ENCODE measurements at places on chromosomes 4 and X. TPM values are rescaled to one million over a fixed set of nuclear protein-coding genes. Genes with fewer than 3 reads are reported as not detected.

DNA sequence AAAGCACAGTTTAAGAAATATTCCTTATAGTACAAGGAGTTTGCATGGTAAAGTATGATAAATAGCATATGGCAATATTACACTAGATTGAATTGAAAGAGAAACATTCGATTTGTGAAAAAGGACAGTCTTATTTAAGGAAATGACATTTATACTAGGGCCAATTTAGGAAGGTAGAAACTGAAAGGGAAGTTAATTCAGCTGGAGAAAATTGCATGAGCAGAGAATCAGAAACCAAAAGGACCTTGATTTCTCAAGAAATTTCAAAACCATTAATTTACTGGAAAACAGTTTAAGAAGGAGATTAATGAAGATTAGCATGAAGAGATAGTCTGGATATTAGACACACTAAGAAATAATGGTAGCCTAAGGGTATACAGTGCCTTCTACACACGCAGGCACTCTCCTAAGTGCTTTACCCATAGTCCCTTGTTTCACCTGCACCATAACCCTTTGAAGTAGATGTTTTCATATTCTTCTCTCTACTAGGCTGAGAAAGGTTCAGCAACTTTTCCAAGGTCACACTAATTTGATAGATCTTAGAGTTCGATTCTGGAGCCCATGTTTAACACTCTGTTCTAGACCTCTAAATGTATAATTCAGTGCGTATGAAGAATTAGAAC is 259.1 kb upstream of the SLIT2 start:
- no peak for DNase-seq

- no peak for DNase-seq
Observed at GRCh38 chr4:88614058-88614457, 21.8 kb downstream of the HERC3 start.

GRCh38 chr4:1579001-1579900 is 104.9 kb downstream of the FAM53A start:
- DNase-seq, result peak; percentile 85

- peak; percentile 78 for DNase-seq
Observed at GRCh38 chr4:140090215-140090731, 63.7 kb downstream of the MAML3 start.

GRCh38 chr4:116016201-116016600 is 902.8 kb upstream of the NDST4 start:
- DNase-seq, result peak; percentile 56

DNA sequence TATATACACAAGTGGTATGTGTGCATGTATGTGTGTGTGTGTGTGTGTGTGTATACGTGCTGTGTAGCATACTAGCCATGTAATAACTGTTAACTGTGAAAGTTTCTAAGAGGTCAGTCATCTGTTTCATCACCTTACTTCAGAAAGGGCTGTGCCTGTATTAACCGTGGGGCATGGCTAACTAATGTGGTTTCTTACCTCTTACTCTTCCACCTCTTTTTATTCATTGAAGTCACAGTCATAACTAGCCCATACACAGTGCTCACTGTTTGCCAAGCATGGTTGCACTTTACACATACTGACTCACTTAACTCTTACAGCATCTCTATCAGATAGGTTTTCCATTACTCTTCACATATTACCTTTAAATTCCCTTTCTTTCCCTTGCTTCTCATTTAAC is 23.7 kb upstream of the LRAT start:
- no peak for DNase-seq

- DNase-seq, result no peak
Observed at GRCh38 chrX:21715337-21715736, 42.6 kb downstream of the SMPX start.

- no peak for DNase-seq
Observed at GRCh38 chr4:32460972-32461371, 1740.8 kb downstream of the PCDH7 start.

DNA sequence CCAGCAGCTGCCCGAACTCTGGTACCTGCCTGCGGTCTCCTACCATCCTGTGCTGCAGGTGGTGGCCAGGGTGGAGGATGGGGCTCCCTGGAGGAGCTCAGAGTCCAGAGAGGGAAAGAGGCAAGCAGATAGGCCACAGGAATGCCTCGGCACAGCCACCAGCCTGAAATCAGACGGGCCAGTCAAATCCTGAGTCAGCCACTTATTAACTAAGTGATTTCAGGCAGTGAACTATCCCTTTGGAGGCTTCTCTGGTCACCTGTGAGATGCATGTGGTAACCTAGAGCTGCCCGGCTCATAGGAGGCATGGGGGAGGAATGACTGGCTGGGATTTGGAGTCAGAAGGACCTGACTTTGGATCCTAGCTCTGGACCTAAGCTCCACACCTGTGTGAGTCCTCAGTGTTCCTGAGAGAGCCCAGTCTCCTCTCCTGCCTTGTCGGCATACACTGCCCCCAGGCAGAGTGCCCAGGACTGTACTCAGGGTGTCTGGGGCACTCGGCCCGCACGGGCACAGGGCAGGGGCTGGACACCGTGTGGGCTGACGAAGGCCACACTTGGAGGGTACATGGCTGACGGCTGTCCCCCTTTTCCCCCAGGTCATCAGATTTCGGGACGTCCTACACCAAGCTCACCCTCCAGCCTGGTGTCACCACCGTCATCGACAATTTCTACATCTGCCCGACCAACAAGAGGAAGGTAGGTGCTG is 96.4 kb upstream of the PSAPL1 start:
- DNase-seq, result no peak

GRCh38 chr4:137532869-137533236 is 559 bp upstream of the PCDH18 start:
- DNase-seq, result no peak

- peak; percentile 25 for DNase-seq
Observed at GRCh38 chr4:38131371-38132091, 171.3 kb downstream of the PTTG2 start.

DNA sequence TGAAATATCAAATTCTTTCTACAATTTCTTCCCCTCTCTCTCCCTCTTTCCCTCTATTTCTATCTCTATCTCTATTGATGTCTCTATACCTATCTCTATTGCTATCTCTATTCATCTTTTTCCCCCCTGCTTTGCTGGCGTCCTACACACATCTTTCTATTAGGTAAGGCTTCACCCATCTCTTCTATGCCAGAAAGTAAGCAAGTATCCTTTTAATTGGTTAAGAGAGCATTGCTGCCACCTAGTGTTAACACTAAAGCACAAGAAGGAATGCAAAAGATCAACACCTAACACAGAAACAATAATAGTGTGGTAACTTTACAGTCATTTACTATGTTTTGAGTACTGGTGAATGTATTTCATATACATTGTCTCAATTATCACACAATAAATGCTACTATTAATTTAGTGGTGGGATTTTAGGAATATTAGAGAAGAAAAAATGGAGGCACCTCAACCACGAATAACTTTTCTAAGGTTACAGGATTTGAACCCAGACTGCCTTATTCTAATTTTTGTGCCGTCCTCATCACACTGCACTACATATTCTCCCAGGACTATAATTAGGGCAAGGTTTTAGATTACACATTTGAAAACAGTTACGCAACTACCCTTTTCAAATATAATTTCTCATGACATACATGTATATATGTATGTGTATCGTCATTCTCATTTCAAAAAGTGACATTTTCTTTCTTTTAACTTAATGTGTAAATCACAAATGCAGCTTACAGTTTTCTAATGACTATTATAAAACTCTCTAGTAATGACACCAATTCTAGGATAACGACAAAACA is 3.7 kb upstream of the C4orf36 start:
- peak; percentile 77 for DNase-seq

DNA sequence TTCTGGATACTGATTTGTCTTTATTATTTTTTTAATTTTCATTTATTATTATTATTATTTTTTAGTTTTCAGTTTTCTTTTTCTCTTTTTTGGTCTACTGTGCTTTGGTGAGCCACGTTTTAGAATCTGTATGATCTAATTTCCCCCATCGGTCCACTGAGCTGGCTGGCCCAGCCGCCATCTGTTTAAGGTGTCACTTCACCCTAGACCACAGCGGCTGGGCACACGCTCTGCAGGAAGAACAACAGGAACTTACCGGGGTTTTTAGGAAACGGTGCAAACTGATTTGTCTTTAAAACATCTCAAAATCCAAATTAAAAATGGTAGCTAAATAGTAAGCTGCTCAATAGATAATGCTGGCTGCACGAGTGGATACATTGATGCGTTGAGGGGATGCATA is 48.8 kb upstream of the AMOT start:
- DNase-seq, result no peak

DNA sequence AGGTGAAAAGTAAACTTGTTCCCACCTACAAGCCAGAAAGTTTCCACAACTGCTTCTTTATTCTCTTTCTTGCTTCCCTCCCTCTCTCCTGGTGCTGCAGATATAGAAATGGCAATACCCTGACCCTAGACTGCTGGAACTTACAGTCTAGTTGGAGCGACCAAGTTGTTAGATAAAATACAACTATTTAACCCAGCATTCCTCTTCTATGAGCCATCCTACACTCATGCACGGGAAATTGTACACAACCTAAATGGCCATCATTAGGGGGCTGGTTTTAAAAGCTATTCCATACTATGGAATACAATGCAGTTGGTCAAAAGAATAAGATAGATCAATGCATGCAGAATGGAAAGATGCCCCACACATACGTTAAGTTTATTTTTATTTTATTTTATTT is 41.1 kb downstream of the PJA1 start:
- no peak for DNase-seq

GRCh38 chrX:925652-926061 is 286.8 kb downstream of the CRLF2 start:
- no peak for DNase-seq

DNA sequence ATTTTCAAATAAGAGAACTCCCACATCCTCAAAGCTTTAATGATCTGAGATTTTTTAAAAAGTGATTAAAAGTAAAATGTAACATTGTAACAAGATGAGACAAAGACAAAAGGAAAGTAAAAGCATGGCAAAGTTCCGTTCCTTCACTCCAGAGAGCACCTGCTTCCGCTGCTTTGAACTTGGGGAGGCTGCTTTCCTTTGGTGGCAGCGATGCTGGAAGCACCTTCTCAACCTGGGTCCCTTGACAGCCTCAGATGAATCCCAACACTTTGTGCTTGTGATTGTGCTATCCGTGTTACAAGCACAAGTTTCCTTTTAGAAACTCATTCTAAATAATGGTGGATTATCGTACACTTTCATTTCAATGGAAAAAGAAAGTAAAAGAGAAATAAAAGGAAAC is 59.7 kb downstream of the HADH start:
- no peak for DNase-seq

DNA sequence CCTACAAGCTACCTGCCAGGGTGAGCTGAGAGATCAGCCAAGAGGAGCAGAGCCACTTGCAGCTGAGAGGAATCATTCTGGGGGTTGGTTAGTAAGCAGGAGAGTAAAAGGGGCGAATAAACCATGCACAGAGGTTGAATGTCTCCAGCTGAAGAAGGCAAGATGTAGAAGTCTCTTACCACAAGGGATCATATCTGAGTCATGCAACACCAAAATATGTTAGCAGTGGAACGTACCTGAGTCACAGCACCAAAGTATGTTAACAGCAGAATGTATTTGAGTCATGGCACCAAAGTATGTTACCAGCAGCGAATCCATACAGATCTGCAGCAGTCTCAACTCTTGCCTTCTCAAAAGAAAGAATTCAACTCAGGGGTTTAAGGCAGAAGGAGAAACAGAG is 29.9 kb downstream of the C4orf51 start:
- no peak for DNase-seq

DNA sequence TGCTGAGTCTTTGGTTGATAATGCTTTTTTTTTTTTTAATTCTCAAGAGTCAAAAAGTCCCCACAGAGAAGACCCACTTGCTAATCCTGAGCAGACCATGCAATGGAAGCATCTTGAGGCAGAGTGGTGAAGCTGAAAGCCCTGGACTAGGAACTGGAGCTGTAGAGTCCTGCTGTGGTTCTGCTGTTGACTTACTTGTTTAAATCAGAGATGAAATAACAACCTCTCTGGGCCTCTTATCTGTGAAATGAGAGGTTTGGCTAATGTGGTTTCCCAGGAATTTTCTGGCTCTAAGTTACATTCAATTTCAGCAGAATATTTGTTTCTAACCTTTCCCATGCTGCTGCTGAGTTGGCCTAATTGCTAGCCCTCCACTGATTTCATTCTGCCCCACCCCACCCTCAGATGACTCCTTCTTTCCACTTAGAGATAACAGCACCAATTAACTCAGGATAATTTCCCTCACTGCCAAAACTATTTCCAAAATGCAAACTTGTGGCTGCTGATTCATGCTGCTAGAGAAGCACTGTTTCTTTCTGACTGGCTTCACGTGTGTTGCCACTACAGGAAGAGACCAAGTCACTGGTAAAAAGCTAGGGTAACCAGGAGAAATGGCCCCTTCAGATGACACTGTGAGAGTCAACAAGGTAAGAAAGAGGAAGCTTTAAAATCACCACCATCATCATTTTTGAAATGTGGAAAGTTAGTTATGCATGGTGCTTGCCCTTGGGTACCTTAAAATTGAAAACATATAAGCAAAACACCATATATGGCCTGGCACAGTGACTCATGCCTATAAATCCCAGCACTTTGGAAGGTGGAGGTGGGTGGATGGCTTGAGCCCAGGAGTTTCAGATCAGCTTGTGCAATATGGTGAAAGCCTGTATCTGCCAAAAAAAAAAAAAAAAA is 326.4 kb downstream of the DCHS2 start:
- no peak for DNase-seq

- no peak for DNase-seq
Observed at GRCh38 chr4:76624241-76624681, 189.2 kb downstream of the SHROOM3 start.

DNA sequence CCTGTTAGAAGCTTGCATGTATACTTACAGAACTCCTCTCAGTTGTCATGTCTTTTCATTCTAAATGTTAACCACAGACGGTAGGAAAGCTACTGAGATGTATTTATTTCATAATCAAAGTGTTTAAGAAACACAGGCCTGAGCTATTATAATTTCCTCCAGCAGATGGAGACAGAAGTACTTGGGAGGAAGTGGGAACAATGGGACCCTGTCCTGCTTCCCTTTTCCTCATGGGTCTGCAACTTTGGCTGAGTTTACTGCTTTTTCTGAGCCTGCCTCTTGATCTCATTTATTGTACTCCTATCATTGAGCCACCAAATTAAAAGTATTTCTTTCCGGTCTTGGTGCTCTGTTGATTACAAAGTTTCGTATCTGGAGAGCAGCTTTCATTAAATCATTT is 67.7 kb upstream of the SPANXN2 start:
- peak; percentile 1 for DNase-seq

- peak; percentile 65 for DNase-seq
Observed at GRCh38 chrX:151789179-151789800, 54.7 kb downstream of the CNGA2 start.

- DNase-seq, result no peak
Observed at GRCh38 chr4:11230866-11231265, 197.8 kb downstream of the HS3ST1 start.

Gene SPRY1
- total RNA-seq, result 18.3 TPM

Gene RTL3
- not detected for total RNA-seq

Gene FGF5
- total RNA-seq, result 0.22 TPM

Gene NSG1
- not detected for total RNA-seq

Gene GPM6B
- not detected for total RNA-seq

Gene ARSJ
- total RNA-seq, result 13.9 TPM

Gene RPA4
- total RNA-seq, result 0.44 TPM

Gene FABP2
- total RNA-seq, result not detected

Gene RPL39
- 2,831 TPM for total RNA-seq

Gene AKAP14
- total RNA-seq, result not detected

Gene TMPRSS11B
- not detected for total RNA-seq

All from lung microvascular endothelial cell (primary cell).